ENCODE measurements at places on chromosomes 1 and 21.
A peak's percentile ranks its signal among the peaks of the same experiment; 100 is the strongest.

DNA sequence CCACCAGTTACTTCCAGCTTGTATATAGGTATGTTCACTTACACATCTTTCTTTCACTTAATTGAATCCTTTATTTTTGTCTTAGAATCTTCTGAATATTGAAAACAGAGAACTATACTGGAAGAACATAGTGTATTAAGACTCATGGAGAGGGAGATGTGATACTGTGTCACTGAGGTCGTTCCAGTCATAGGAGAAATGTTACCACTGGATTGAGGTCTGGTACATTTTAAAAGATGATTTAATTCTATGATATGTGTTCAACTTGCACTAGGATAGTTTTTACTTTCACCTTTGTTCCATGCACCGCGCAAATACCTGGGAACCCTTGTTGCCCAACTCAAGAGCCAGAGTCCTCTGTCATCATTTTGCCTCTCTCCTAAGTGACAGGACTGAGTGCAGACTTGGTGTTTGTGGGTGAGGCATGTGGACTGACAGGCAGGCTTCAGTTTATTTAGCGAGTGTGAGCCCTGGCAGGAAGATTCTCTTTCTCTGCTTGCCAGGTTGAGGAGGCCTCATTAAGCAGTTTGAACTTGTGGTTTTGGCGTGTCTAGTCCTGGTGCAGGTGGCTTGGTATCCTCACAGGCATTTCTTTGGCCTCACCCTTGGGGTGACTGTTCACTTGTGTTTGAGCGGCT is 63.7 kb downstream of the DYRK1A start:
- DNase-seq, result no peak

DNA sequence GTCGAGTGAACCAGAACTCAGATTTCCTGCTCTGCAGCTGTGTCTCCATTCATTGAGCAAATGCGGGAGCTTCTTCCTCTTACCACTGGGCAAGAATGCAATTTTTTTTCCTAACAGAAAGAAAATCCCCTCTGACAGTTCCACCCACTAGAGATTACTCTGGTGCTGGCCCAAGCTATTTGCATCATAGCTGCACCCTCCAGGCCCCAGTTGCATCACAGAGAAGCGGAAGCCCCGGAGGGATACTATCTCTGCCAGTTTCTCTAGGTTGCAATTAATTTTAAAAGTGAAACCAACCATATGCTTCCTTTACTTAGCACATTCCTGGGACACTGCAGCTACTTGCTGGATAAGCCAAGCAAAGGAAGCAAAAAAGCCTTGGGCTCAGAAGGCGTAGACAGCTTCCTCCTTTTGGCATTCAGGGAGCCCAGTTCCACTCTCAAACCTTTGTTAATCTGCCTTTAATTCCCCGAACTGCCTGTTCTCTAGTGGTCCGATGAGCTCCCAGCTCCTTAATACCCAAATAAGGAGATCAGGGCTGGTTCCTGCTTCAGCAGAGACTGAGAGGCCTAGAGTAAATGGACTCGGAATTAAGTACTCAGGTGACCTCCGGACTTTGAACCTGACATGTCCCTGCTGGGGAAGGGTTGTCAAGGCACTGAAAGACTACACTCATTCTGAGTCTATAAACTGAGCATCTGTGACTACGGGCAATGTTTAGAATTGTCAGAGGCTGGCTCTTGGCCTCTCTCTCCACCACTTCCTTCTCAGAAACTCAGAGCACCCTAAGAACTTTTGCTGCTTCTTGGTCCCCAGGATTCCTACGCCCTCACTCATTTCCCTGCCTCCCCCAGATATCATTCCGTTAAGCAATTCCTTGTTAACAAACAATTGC is 72.5 kb upstream of the TNFSF18 start:
- peak; percentile 92 for DNase-seq

DNA sequence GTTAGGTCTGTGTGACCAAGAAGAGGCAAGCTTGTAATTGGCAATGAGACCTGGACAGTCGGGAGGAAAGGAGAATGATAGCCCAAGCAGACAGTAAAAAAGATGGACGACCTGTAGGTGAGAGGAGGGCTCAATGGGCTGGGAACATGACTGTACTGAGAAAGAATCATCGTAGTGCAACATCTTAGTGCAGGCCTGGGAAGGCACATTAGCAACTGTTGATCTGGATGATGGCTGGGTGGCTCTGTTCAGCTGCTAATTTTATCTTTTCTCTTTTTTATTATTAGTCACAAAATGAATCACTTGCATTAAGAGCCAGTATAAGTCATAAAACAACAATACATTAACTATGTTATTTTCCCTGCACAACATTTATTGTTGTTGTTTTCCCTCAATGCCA is 32.9 kb downstream of the IFI44 start:
- DNase-seq, result no peak

GRCh38 chr1:159786966-159787365 is 6.2 kb downstream of the DUSP23 start:
- no peak for DNase-seq

DNA sequence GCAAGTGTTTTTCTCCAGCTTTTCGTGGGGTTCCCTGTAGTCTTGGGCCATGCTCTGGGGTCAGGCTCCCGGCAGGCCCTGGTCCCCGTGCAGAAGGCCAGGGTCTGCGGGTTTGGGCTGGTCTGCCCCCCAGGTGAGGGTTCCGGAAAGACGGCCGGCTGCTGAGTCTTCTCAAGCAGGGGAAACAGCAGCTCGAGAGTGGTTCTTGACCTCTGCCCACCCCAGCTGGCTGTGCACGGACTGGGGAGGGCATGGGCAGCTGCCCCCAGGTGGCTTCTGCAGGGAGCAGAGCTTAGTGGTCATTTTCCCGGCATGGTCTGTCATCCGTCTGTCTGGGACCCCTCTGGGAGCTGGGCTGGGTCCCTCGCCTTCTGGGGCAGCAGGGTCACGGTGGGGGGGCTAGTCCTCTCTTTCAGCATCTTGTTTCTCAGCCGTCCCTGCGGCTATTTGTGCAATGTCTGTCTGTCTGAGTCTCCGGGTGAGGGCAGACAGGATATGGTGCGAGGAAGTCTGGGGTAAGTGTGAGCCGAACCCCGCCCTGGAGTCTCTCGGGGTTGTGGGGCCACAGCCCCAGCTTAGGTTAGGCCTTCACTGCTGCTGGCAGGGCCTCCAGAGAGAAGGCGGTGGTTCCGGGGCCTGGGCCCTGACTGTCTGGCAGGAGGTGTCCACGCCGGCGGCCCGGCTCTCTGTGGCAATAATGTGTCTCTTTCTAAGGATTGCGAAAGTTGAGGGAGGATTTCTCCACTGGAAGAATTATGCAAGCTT is 6.1 kb downstream of the SKI start:
- DNase-seq, result peak; percentile 97

DNA sequence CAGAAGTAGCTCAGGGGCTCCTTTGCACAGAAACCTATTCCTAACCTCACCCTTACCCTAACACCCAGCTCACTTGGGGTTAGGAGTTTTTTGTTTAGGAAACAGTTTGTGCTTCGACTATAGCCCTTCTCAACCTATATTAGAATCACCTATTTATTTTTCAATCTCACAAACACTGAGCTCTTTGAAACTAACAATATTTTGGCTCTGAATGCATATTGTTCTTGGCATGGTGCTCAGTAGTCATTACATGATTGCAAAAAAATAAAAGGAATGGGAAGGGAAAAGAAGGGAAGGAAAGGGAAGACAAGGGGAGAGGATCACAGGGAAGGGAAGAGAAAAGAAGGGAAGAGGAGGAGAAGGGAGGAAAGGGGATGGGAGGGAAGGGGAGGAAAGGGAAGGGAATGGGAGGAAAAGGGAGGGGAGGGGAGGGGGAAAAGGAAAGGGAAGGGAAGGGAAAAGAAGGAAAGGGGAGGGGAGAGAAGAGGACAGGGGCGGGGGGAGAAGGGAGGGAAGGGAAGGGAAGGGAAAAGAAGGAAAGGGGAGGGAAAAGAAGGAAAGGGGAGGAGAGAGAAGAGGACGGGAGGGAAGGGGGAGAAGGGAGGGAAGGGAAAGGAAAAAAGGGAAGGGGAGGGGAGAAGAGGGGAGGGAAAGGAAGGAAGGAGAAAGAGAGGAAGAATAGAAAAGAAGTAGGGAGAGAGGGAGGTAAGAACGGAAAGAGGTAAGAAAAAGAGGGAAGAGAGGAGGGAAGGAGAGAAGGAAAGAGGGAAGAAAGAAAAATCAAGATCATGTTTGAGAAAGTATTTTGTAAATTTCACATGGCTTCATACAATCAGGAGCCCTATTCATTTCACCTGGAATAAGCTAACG is 484.1 kb upstream of the NFIA start:
- DNase-seq, result no peak
